Astrocyte of the spinal cord (primary cell): ENCODE measurements at places on chromosomes 7 and 10.

DNA sequence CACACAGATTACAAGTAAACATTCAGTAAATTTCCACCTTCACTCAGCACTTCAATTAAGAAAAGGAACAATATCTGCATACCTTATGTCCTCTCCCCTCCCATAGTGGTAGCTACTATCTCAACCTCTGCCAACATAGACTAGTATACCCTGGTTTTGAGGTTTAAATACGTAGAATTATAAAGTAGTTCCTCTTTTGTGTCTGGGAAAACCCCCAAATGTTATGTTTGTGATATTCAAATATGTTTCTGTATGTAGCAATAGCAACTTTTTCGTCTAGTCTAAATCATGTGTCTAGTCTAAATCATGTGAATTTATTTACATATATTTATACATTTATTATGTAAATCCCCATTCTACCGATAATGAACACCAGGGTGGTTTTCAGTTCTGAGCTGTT is 13.2 kb upstream of the CAMK2B start:
- no peak for DNase-seq

DNA sequence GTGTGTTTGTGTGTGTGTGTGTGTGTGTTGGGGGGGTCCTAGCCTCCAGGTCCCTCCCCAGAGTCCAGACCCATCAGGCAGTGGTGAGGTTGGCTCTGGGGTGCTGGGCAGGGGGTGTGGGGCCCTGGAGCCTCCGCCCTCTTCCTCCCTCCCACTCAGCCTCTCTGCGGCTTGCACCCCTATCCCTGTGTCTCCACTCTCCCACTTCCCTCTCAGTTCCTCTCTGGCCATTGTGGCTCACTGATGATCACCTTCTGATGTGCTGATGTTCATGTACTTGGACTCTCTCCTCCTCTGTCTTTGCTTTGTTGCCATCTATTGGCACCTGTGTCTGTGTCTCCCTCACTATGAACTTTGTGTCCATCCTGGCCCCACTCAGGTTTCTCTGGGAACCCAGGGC is 298.7 kb downstream of the ZEB1 start:
- no peak for DNase-seq

- no peak for DNase-seq
Measured at GRCh38 chr10:59831658-59832503, 74.5 kb downstream of the CCDC6 start.

DNA sequence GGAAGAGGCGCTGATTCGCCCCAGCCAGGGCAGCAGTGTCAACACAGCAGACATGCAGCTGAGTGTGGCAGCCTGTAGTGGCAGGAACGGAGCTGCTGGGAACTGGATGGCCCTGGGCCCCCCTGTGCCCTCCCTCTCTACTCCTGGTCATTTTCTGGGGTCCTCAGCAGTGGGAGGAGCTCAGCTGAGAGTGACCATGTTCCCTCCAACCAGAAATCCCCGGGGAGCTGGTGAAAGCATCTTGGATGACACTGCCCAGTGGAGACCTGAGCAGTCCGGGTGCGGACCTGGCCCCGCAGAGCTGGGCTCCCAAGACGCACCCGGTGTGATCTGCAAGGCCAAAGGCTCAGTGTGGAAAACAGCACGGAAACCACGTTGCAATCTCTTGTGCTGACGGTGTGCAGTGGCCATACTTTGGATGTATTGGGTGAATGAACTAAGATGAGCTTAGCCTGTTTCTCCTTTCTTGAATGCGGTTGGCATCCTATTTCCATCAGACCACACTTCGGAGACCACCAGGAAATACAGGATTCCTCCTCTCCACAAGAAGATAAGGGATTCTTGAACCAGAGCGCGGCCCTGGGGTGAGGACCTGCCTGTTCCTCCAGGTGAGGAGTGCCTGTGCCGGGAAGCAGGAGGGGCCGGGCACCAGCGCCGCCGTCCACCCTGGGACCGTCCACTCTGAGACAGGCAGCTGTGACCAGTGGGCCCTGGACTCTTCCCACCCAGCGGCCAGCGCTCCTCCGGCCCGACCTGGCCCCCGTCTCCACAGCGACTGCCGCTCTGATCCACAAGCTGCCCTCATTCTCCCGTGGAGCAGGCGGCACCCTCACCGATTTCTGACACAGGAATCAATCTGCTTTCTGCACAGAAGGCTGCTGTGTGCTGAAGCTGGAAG is 93.5 kb upstream of the DIP2C start:
- no peak for DNase-seq

- DNase-seq = no peak
Measured at GRCh38 chr7:17991866-17992648, 35.6 kb downstream of the PRPS1L1 start.

GRCh38 chr10:77410523-77410922 is 227.1 kb downstream of the KCNMA1 start:
- DNase-seq = no peak

GRCh38 chr7:50709151-50709550 is 73.5 kb downstream of the GRB10 start:
- no peak for DNase-seq

GRCh38 chr10:30374353-30374752 is 25.3 kb upstream of the MTPAP start:
- DNase-seq = no peak

DNA sequence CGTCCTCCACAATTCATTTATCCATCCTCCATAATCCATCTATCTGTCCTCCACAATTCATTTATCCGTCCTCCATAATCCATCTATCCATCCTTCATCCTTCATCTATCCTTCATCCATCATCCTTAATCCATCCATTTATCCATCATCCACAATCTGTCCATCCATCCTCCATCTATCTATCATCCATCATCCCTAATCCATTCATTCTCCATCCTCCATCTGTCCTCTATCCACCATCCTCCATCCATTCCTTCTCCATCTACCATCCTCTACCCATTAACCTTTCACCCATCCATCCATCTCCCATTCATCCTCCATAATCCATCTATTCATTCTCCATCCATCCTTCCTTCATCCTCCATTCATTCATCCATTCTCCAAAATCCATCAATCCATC is 36.0 kb upstream of the DPYSL4 start:
- DNase-seq = no peak

GRCh38 chr10:14667781-14668180 is 106.9 kb downstream of the FAM107B start:
- DNase-seq = no peak

DNA sequence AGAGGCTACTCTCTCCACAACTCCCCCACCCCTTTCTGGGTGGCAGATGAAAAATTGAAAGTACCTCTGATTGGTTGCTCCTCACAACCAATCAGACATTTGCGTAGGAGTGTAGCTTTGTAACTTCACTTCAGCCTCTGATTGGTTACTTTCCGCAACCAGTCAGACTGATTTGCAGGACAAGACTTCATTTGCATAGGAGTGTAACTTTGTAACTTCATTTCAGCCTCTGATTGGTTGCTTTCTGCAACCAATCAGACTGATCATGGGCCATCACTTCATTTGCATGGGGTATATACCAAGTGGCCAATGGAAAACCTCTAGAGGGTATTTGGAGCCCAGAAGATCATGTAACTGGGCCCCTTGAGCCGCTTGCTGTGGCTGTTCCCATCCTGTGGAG is 25.6 kb downstream of the CDNF start:
- no peak for DNase-seq

- no peak for DNase-seq
Measured at GRCh38 chr10:100858747-100859483, 53.8 kb upstream of the SLF2 start.

- peak; percentile 40 for DNase-seq
Measured at GRCh38 chr7:105934572-105935185, 28.4 kb upstream of the CDHR3 start.

DNA sequence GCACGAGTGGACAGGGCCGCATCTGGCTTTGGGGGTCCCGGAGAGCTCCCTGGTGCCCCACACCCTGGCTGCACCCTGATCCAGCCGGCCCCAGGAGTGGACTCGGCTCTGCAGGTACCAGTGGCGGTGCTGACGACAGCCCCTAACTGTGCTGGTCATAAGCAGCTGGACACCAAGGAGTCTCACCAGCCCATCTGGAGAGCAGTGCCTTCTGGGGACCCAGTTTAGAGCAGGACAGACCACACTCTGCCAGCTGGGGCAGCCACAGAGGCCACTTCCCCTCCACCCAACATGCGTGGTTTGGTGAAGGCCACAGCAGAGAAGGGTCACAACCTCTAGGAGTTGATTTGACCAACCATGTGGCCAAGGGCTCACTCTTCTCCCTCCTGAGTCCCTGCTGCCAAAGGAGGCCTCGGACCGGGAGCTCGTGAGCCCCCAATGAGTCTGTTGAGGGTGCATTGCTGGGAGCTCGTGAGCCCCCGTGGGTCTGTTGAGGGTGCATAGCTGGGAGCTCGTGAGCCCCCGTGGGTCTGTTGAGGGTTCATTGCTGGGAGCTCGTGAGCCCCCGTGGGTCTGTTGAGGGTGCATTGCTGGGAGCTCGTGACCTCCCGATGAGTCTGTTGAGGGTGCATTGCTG is 16.0 kb upstream of the INPP5A start:
- no peak for DNase-seq

DNA sequence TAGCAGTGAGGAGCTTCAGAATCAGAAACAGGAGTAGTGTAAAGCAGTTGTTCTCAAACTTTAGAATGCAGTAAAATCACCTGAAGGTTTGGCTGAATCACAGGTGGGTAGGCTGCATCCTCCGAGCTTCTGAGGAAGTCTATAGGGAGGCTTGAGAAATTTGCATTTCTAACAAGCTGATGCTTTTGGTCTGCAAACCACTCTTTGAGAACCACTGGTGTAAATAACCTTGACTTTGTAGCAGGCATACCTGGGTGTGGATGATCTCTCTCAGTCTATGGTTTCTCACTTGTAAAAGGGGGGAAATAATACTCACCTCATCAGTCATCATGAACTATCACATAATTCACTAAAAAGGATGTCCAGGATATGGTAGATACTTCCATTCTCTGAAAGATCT is 118.1 kb downstream of the SRI start:
- DNase-seq = no peak
